Spleen (tissue), 13 donors: ENCODE measurements at places on chromosomes 12 and 14. TPM values are rescaled to one million over a fixed set of nuclear protein-coding genes. Genes with fewer than 3 reads are reported as not detected.

DNA sequence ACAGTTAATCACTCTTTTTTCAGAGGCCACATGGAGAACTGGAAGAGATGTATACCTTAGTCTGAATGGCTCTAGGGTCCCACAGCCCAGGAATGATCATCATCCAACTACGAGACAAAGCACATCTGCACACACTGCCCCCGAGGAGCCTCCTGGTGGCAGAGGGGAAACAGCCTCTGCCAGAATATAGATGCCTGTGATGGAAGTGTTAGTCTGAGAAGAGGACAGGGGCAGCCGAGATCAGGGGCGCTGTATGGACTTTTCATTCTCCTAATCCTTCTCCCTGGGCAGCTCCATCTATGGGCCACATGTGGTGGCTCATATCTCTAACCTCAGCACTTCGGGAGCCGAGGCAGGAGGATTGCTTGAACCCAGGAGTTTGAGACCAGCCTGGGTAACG lies 82.8 kb upstream of the CAPRIN2 start:
- H3K36me3 ChIP-seq: no peaks in the 10 kb centered on the region
- no peak overlapping the region for H3K27ac ChIP-seq
- H3K4me1 ChIP-seq: no peaks in the 10 kb centered on the region
- H3K4me3 ChIP-seq: no peak overlapping the region
- H3K27me3 ChIP-seq: peaks cover 38% of the 10 kb centered on the region

- peaks cover 17% of the 10 kb centered on the region for H3K4me1 ChIP-seq
- no peak for DNase-seq
- no peaks in the 10 kb centered on the region for H3K27me3 ChIP-seq
- no peak overlapping the region for H3K27ac ChIP-seq
- H3K36me3 ChIP-seq: no peaks in the 10 kb centered on the region
- no peak overlapping the region for H3K4me3 ChIP-seq
Observed at GRCh38 chr12:14984036-14984435, 11.2 kb downstream of the PDE6H start.

- H3K4me1 ChIP-seq: no peaks in the 10 kb centered on the region
- no peaks in the 10 kb centered on the region for H3K27me3 ChIP-seq
- H3K4me3 ChIP-seq: no peak overlapping the region
- H3K27ac ChIP-seq: no peak overlapping the region
- H3K36me3 ChIP-seq: no peaks in the 10 kb centered on the region
Observed at GRCh38 chr14:65549429-65549828, 136.9 kb downstream of the FUT8 start.

GRCh38 chr12:111777345-111778045 lies 10.8 kb downstream of the ALDH2 start:
- peak overlapping the region; percentile 88 for H3K27ac ChIP-seq
- H3K36me3 ChIP-seq: no peaks in the 10 kb centered on the region
- no peak overlapping the region for H3K4me3 ChIP-seq
- no peaks in the 10 kb centered on the region for H3K27me3 ChIP-seq

DNA sequence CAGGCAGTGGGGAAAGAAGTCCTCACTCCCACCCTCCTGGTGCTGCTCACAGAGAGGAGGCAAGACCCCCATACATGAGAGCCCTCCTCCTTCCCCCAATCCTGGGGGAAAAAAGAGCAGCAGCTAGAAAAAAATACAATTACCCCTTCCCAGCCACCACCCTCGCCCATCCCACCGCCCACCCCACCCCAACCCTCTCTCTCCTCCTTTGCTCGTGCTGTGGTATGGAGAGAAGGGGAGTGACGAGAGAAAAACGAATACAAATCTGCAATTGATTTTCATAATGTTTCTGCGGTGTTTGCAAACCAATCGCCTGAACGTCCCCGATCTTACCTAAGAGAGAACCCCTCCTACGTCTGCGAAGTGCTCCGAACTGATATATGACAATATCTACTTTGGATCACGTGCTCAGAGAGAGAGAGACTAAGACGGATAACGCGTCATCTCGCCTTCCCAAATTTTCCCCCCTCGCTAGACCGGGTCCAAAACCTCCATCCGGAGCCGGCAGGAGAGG lies at the start of gene HOXC11:
Gene HOXC11, plus strand, starts transcription at position 405 of the 514 bp plus-strand sequence. CDS start 116 bp downstream, outside the sequence.
- peaks cover 27% of the 10 kb centered on the region for H3K4me1 ChIP-seq
- DNase-seq: no peak
- no peak within 1 kb of the TSS for H3K4me3 ChIP-seq
- H3K27ac ChIP-seq: no peak within 1 kb of the TSS
- no peaks in the 10 kb centered on the region for H3K36me3 ChIP-seq

- H3K27ac ChIP-seq: no peak overlapping the region
- H3K36me3 ChIP-seq: no peaks in the 10 kb centered on the region
- no peaks in the 10 kb centered on the region for H3K27me3 ChIP-seq
- no peak for DNase-seq
Observed at GRCh38 chr14:81710232-81710845, 176.7 kb upstream of the SEL1L start.

DNA sequence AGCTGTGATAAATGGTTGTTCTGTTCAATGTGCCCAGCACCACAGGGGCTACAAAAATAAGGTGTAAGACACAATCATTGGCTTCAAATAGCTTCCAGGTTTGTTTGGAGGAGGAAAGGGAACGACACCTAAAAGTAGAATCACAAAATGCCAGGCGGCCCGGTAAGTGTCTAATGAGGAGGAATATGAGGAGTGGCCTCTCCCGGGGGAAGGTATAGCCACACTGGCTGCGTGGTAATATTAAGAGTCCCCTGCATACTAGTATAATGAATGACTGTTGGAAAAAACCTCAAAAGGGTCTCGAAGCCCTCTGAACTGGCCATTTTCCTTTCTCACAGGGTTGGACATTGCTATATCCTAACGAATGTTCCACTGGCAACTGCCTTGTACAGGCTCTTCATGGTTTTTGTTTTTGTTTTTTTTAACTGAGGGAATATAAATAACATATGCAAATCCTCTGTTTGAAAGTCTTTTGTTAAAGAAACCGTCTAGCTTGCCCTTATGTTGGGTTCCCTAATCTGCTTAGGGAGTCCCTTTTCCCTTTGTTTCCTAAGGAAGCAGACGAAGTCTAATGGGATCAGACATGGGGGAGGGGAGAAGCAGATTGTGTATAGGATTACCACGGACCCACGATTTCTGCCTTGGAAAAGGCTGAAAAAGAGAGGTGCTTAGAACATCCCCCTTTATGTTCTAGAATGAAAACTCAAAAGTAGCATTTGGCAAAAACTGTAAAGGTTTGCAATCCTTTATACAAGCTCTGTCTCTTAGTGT lies 4.2 kb downstream of the CCDC60 start:
- no peak overlapping the region for H3K27ac ChIP-seq
- no peaks in the 10 kb centered on the region for H3K4me1 ChIP-seq
- DNase-seq: no peak

- H3K36me3 ChIP-seq: no peaks in the 10 kb centered on the region
- no peak for DNase-seq
- peaks cover 26% of the 10 kb centered on the region for H3K4me1 ChIP-seq
- H3K27me3 ChIP-seq: no peaks in the 10 kb centered on the region
- no peak overlapping the region for H3K4me3 ChIP-seq
- no peak overlapping the region for H3K27ac ChIP-seq
Observed at GRCh38 chr12:51827925-51828818, 20.3 kb downstream of the FIGNL2 start.

DNA sequence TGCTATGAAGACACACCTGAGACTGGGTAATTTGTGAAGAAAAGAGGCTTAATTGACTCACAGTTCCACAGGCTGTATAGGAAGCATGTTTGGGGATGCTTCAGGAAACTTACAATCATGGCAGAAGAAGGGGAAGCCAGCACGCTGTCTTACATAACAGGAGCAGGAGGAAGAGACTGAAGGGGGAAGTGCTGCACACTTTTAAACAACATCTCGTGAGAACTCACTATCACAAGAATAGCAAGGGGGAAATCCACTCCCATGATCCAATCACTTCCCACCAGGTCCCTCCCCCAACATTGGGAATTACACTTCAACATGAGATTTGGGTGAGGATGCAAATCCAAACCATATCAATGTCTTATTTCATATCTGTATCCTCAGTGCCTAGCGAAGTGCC lies 307.2 kb downstream of the ATP23 start:
- no peak overlapping the region for H3K27ac ChIP-seq
- no peaks in the 10 kb centered on the region for H3K36me3 ChIP-seq
- H3K27me3 ChIP-seq: no peaks in the 10 kb centered on the region
- no peak for DNase-seq
- no peak overlapping the region for H3K4me3 ChIP-seq

- H3K27ac ChIP-seq: no peak overlapping the region
- no peak overlapping the region for H3K4me3 ChIP-seq
- no peaks in the 10 kb centered on the region for H3K27me3 ChIP-seq
- no peaks in the 10 kb centered on the region for H3K36me3 ChIP-seq
Observed at GRCh38 chr14:29627137-29627536, 300.5 kb downstream of the PRKD1 start.

GRCh38 chr12:4486980-4487379 lies 41.4 kb upstream of the FGF6 start:
- H3K27me3 ChIP-seq: no peaks in the 10 kb centered on the region
- H3K27ac ChIP-seq: no peak overlapping the region
- DNase-seq: no peak
- peaks cover 19% of the 10 kb centered on the region for H3K36me3 ChIP-seq
- H3K4me3 ChIP-seq: no peak overlapping the region

- peaks cover 14% of the 10 kb centered on the region for H3K4me1 ChIP-seq
- H3K4me3 ChIP-seq: no peak overlapping the region
- H3K27ac ChIP-seq: no peak overlapping the region
- no peaks in the 10 kb centered on the region for H3K27me3 ChIP-seq
- no peak for DNase-seq
Observed at GRCh38 chr12:27571463-27571862, 47.5 kb downstream of the PPFIBP1 start.

- H3K27me3 ChIP-seq: no peaks in the 10 kb centered on the region
- no peak overlapping the region for H3K27ac ChIP-seq
- DNase-seq: no peak
- no peaks in the 10 kb centered on the region for H3K4me1 ChIP-seq
- no peaks in the 10 kb centered on the region for H3K36me3 ChIP-seq
Observed at GRCh38 chr12:4386801-4387200, 7.3 kb upstream of the FGF23 start.

DNA sequence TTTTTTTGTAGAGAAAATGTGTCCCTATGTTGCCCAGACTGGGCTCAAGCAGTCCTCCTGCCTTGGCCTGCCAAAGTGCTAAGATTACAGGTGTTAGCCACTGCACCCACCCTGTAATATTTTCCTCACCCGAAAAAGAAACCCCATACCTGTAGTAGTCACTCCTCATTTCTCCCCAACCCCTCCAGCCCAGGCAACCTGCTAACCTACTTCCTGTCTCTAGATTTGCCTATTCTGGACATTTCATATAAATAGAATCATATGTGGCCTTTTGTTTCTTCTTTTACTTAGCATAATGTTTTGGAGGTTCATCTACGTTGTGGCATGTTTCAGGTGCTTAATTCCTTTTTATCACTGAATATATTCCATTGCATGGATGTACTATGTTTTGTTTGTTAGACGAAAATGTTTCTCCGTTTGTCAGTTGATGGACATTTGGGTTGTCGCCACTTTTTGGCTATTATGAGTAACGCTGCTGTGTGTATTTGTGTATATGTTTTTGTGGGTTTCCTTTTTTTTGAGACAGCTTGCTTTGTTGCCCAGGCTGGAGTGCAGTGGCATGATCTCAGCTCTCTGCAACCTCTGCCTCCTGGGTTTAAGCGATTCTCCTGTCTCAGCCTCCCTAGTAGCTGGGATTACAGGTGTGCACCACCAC lies 6.2 kb downstream of the ANKRD13A start:
- H3K36me3 ChIP-seq: peaks cover 19% of the 10 kb centered on the region
- H3K4me1 ChIP-seq: peaks cover 37% of the 10 kb centered on the region
- H3K27me3 ChIP-seq: no peaks in the 10 kb centered on the region

DNA sequence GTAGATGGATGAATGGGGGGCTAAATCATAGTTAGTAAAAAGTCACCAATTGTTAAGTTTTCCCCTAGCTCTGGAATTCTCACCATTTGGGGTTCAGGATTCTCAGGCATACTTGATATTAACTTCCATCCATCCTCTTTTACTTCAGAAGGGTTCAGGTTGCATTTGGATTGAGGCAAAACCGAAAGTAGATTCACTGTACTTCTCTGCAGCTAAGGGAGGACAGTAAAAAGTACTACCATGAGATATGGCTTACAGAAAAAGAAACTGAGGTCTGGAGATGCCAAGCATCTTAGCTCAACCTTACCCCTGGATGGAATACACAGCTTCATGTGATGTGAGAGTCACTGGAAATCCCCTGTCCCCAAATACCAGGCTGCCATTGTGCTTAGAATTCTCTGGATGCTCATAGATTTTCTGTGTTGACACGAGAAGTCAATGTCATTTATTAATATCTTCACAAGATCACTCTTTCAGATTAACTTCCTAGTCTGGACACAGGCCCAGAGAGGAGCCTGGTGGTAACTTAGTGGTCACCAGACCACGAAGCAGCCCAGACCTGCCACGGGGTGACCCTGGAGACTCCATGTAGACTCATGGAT lies 87.1 kb downstream of the SSPN start:
- DNase-seq: no peak
- no peaks in the 10 kb centered on the region for H3K4me1 ChIP-seq
- H3K4me3 ChIP-seq: no peak overlapping the region
- H3K27me3 ChIP-seq: no peaks in the 10 kb centered on the region
- no peak overlapping the region for H3K27ac ChIP-seq

DNA sequence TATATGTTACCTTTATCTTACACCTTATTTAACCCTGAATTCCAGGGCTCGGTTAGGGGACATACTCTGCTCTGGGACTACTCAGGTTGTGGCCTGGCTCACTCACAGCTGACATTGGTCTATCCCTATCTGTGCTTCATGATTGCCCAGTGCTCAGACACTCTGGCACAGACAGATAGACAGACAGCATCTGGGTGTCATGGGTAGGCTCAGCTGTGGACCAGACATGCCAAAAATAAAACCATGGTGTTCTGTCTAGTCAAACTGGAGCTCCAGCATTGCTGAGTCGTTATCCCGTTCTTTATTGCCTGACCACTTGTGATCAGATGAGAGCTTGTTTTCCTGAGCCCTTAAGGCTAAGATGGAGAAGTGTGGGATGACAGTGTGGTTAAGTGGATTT lies 29.0 kb downstream of the FBXW8 start:
- no peak overlapping the region for H3K27ac ChIP-seq
- no peak overlapping the region for H3K4me3 ChIP-seq
- no peaks in the 10 kb centered on the region for H3K4me1 ChIP-seq
- DNase-seq: no peak

- H3K27ac ChIP-seq: no peak overlapping the region
- no peaks in the 10 kb centered on the region for H3K27me3 ChIP-seq
- peaks cover 18% of the 10 kb centered on the region for H3K36me3 ChIP-seq
- no peak overlapping the region for H3K4me3 ChIP-seq
- H3K4me1 ChIP-seq: peaks cover 10% of the 10 kb centered on the region
- DNase-seq: no peak
Observed at GRCh38 chr12:109925185-109925840, 25.2 kb downstream of the TCHP start.

TMEM260 gene
- 32.3 TPM for total RNA-seq

MTHFD1 gene
- 25.7 TPM for total RNA-seq

IL31 gene
- not detected for total RNA-seq

FGF23 gene
- not detected for total RNA-seq

OTUB2 gene
- total RNA-seq: 0.23 TPM

TRHDE gene
- 24.9 TPM for total RNA-seq

MYF6 gene
- not detected for total RNA-seq

SERPINA12 gene
- total RNA-seq: not detected
